ENCODE measurements at places on chromosomes 16 and 17. TPM values are rescaled to one million over a fixed set of nuclear protein-coding genes. Genes with fewer than 3 reads are reported as not detected.
A peak's percentile ranks its signal among the peaks of the same experiment; 100 is the strongest.

Gene BAIAP3
- total RNA-seq: 1.0 TPM

GRCh38 chr17:28249706-28250105 is 69.3 kb upstream of the TMEM97 start:
- DNase-seq: no peak

GRCh38 chr17:13320046-13320785 is 281.5 kb downstream of the HS3ST3A1 start:
- DNase-seq: no peak

DNA sequence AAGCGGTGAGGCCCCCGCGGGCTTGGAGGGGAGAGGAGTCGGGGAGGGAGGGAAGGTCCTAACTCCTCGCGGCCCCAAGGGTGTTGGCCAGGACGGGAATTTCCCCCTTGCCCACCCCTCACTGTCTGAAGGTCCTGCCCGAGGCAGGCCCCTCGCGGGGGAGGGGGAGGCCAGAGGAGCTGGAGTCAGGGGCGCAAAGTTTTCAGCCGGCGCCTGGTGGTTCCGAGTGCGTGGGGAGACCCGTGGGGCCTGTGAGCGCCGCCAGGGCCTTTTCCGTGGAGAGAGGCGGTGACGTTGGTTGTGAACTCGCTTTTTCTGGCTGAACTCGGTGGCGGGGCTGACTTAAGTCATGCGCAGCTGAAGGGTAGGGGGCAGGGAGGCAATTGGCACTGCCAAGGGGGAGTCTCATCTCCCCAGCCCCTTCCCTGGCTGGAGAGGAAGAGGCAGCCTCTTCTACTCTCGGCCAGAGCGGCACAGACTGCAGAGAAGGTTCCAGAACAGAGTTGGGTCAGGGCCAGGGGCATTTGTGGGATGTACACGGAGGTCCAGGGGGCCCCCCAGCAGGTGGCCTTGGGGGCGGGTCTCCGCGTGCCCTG is 1.5 kb downstream of the CACNA1H start:
- DNase-seq: no peak

DNA sequence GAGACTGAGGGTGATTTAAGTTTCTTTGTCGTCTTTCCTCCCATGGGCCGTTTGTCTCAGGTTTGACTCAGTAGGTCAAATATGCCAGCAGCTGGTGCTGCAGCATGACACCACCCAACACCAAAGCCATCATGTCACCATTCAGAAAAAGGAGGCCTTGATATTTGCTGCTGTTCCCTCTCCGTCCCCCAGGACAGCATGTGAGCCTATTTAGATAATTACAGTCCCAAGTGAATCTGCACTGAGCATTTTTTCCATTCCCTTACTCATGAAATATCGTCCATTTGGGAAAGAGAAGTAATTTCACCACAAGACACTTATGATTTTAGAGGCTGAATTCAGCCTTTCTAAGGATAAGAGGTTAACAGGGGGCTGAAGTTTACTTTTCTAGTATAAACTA is 62.2 kb upstream of the ADORA2B start:
- no peak for DNase-seq

GRCh38 chr16:70430667-70431536 is 8.0 kb downstream of the ST3GAL2 start:
- peak; percentile 78 for DNase-seq

DNA sequence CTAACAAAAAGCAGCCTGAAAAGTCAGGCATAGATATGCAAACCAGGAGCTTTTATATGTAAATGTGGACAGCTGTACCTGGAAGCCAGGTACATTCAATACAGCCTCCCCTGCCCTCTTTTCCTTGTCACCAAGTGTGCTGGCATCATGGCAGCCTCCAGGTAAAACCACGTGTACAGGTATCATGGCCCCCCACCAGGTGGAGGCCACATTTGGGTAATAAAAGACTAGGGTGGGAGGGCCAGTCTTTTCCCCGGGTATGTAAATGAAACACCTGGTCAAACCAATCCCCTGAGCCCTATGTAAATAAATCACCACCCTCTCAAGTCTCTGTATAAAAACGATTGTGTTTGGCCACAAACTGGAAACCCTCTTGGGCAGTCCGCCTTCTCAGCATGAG is 226.4 kb upstream of the GOT2 start:
- no peak for DNase-seq

GRCh38 chr17:81870981-81871386 is at the start of gene ARHGDIA:
TSS of gene ARHGDIA (minus strand) at chr17:81871337. CDS start at chr17:81869930, 1,407 bp downstream.
- no peak for DNase-seq

- no peak for DNase-seq
Measured at GRCh38 chr16:5944971-5945370, 847.4 kb upstream of the EEF2KMT start.

All from activated CD4-positive, alpha-beta T cell treated with anti-CD3 and anti-CD28 coated beads for 36 hours (primary cell).